GM12878 (cell line): ENCODE measurements at places on chromosomes 4 and X. TPM values are rescaled to one million over a fixed set of nuclear protein-coding genes. Genes with fewer than 3 reads are reported as not detected.

DNA sequence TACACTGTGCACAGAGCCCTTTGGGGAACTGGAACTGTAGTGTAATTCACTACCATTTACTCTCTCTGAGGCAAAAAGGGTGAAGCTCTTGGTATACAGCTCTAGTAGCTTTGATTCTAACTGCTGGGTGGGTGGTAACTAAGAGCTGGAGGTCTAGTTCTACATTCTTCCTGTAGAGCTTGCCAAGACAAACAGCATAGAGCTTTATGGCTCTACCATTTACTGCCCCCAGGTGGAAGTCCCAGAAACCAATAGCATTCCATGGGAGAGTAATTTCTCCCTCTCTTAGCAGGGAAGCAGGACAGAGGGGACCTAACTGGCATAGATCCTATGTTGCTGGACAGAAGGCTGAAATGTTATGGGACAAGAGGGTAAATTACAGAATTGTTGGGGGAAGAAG lies 26.7 kb downstream of the HDAC8 start:
- H3K27me3 ChIP-seq, result no peaks in the 10 kb centered on the region
- H3K27ac ChIP-seq, result no peak overlapping the region
- no peak for DNase-seq
- no peaks in the 10 kb centered on the region for H3K4me1 ChIP-seq

DNA sequence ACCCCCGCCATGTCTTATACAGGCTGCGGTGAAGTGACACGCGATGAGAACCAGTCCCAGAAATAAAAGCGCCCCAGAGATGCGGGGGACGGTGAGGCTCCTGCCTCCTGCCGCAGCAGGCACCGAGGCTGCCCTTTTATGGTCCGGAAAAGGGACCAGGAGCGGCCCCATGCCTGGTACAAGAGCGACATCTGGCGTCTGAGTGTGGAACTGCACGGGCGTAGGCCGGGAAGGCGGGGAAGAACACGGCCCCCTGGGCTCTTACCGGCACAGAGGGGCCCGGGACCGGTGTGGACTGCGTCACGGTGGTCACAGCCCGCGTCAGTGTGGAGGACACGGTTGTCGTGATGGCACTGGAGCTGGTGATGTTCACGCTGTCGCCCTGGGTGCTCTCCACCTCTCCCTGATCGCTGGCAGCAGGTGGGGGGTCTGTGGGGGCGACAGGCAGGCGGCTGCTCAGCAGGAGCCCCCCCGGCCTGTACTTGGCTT lies 8.9 kb upstream of the RENBP start:
- H3K4me3 ChIP-seq, result no peak overlapping the region
- H3K27ac ChIP-seq, result peak overlapping the region; percentile 37
- no peak for DNase-seq
- peaks cover 11% of the 10 kb centered on the region for H3K36me3 ChIP-seq

DNA sequence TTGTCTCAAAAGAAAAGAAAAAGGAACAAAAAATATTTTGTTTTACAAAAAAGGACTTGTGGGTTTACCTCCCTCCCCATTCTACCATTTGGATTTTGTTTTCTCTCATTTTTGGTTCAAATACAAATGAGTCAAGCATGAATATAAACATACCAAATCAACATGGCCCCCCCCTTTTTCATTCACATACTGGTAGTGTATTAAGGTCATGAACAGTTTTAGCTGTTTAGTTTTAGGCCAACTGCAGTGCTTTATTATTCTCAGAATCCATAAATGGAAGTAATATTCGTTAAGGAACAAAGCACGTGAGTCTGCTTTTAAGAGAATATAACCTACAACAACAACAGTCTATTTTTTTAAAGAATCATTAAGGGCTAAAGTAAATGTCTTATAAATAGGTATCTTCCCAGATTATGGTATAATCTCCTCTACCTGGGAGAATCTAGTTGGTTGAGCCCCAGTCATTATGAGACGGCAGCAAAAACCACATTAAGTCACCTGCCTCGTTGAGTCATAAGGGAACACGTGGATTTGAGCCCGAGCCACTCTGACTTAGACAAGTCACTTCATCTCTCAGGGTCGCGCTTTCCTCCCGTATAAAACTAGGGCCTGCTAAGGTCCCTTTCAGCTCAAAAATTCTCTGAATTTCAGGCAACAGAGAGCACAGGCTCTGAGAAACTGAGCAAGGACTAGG lies 26.7 kb downstream of the BCLAF3 start:
- no peaks in the 10 kb centered on the region for H3K27me3 ChIP-seq
- H3K4me3 ChIP-seq, result no peak overlapping the region
- H3K27ac ChIP-seq, result no peak overlapping the region
- H3K36me3 ChIP-seq, result no peaks in the 10 kb centered on the region
- no peak for DNase-seq

GRCh38 chr4:94757192-94758140 lies at the start of gene BMPR1B:
BMPR1B (plus strand) TSS chr4:94757955; CDS start chr4:95104425, 346,470 bp downstream.
- H3K27me3 ChIP-seq, result peaks cover 5% of the 10 kb centered on the region
- no peaks in the 10 kb centered on the region for H3K4me1 ChIP-seq
- no peaks in the 10 kb centered on the region for H3K36me3 ChIP-seq
- no peak within 1 kb of the TSS for H3K27ac ChIP-seq
- no peak for DNase-seq
- H3K4me3 ChIP-seq, result no peak within 1 kb of the TSS

- no peak overlapping the region for H3K4me3 ChIP-seq
- no peak for DNase-seq
- H3K27me3 ChIP-seq, result no peaks in the 10 kb centered on the region
- H3K4me1 ChIP-seq, result no peaks in the 10 kb centered on the region
- H3K36me3 ChIP-seq, result no peaks in the 10 kb centered on the region; the same call in 1 of the 2 replicates
These were observed 41.5 kb downstream of the ZNF81 start for GRCh38 chrX:47878198-47878597.

The TMEM129 gene
- 8.3 and 23.2 TPM in 2 replicates for polyA plus RNA-seq

DNA sequence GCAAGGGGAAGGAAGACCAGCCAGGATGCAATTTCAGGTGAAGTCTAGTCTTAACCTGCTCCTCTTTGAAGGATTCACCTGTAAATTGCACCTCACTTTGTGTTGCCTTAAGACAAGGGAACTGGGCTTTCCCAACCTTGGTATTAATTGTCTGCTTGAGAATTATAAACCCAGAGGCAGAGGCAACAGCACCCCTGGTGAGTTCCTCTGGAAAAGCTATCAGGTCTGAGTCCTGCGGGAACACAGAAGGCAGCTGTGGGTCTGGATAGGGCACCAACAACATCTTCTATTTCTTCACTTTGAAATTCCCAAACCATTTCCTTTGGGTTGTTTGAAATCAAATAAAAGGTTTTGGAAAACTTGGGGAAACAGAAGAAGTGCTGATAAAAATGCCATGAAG lies 109.2 kb upstream of the NPY2R start:
- H3K27me3 ChIP-seq, result no peaks in the 10 kb centered on the region
- H3K36me3 ChIP-seq, result no peaks in the 10 kb centered on the region
- no peak for DNase-seq
- no peak overlapping the region for H3K4me3 ChIP-seq
- H3K4me1 ChIP-seq, result no peaks in the 10 kb centered on the region
- H3K27ac ChIP-seq, result no peak overlapping the region

The TMSB15A gene
- not detected in 2 replicates for polyA plus RNA-seq

DNA sequence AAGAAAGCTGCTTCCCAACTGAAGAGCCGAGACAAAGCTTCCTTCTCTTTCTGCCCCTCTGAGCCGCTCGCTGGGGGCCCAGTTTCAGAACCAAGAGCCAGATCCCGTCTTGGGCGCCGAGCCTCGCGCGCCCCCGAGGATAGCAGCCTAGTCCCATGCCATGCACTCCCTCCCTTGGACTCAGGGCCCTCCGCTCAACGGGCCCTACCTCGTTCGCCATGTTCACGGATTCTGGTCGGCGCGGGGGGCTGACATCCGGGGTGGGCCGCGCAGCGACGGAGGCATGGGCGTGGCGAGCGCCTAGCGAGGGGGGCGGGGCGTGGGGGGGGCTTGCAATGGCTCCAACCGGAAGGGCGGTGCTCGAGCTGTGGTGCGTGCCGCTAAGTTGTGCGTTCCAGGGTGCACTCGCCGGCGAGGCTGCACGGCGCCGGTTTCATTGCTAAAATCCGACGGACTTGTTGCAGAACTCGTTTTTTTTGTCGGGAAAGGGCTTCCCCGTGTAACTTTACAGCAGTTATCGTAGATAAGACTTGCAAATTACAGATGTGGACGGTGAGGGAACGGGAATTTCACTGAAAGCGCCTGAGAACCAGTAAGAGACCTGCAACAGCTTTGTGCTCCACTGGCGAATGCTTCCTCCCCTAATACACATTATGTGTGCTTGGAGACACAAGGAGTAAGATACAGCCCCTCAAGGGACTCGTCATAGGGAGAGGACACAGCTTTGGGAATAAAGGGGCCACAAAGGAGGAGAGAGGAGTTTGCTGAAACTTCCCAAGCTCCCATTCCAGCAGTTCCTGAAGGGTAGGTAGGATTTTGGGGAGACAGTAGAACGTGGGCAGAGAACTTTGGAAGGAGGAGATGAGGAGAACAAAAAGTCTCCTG lies at the start of gene ADH5:
ADH5 (minus strand) TSS at position 308 of the 885 bp plus-strand sequence; CDS start at position 220, 88 bp downstream.
- H3K4me1 ChIP-seq, result no peaks in the 10 kb centered on the region
- H3K4me3 ChIP-seq, result peak within 1 kb of the TSS; percentile 90
- peak; percentile 51 for DNase-seq
- peak within 1 kb of the TSS; percentile 76 for H3K27ac ChIP-seq
- no peaks in the 10 kb centered on the region for H3K27me3 ChIP-seq
- peaks cover 3% of the 10 kb centered on the region; the same call in 1 of the 2 replicates for H3K36me3 ChIP-seq

GRCh38 chrX:140502491-140503237 lies 2.2 kb downstream of the SOX3 start:
- H3K36me3 ChIP-seq, result no peaks in the 10 kb centered on the region
- no peak overlapping the region for H3K27ac ChIP-seq
- no peak overlapping the region for H3K4me3 ChIP-seq
- DNase-seq, result no peak

The CXXC4 gene
- 5.6 and 6.4 TPM in 2 replicates for polyA plus RNA-seq

- no peak overlapping the region for H3K27ac ChIP-seq
- no peaks in the 10 kb centered on the region for H3K36me3 ChIP-seq
- H3K4me1 ChIP-seq, result no peaks in the 10 kb centered on the region
These were observed 38.7 kb downstream of the PPP1R2C start for GRCh38 chrX:42739258-42739657.

The CFAP299 gene
- not detected in 2 replicates for polyA plus RNA-seq

The NWD2 gene
- polyA plus RNA-seq, result not detected in 2 replicates

The ARAP2 gene
- 6.1 and 8.0 TPM in 2 replicates for polyA plus RNA-seq

The MAEA gene
- 63.6 and 67.1 TPM in 2 replicates for polyA plus RNA-seq

The DDX53 gene
- polyA plus RNA-seq, result not detected in 2 replicates

- peaks cover 23% of the 10 kb centered on the region for H3K36me3 ChIP-seq
- peaks cover 7% of the 10 kb centered on the region for H3K4me1 ChIP-seq
- no peak overlapping the region for H3K27ac ChIP-seq
- DNase-seq, result no peak
- no peak overlapping the region for H3K4me3 ChIP-seq
- no peaks in the 10 kb centered on the region for H3K27me3 ChIP-seq
These were observed 16.7 kb downstream of the LETM1 start for GRCh38 chr4:1839282-1839681.

DNA sequence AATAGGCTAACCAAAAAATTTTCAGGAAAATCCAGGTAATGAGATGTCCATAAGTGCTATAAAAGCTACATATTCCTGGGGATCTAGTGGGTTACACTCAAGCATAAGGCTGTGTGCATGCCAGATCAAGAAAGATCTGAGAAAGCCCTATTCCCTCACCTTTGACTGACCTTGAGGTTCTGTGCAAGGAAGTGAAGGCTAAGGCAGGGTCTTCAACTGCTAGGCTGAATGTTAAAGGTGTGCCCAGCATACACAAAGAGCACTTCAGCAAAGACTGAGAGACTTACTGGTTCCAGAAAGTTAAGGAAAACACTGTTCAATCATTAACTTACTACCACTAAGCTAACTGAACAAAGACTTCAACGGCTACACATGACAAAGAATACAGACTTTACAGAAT lies 269.7 kb downstream of the GPC3 start:
- no peaks in the 10 kb centered on the region for H3K36me3 ChIP-seq
- H3K27me3 ChIP-seq, result no peaks in the 10 kb centered on the region
- H3K27ac ChIP-seq, result no peak overlapping the region
- no peak for DNase-seq
- no peaks in the 10 kb centered on the region for H3K4me1 ChIP-seq

The ZNF185 gene
- polyA plus RNA-seq, result 0.71 and 0.90 TPM in 2 replicates

The CHST7 gene
- 8.9 and 10.3 TPM in 2 replicates for polyA plus RNA-seq

- no peaks in the 10 kb centered on the region for H3K4me1 ChIP-seq
- no peak for DNase-seq
- H3K27me3 ChIP-seq, result no peaks in the 10 kb centered on the region
These were observed 17.2 kb downstream of the TRMT44 start for GRCh38 chr4:8457646-8458252.

- H3K4me3 ChIP-seq, result no peak overlapping the region
- no peaks in the 10 kb centered on the region for H3K27me3 ChIP-seq
- DNase-seq, result no peak
- H3K36me3 ChIP-seq, result no peaks in the 10 kb centered on the region
These were observed 6.2 kb downstream of the CLCN3 start for GRCh38 chr4:169626331-169627282.

GRCh38 chrX:67351411-67351810 lies 192.4 kb upstream of the AR start:
- no peaks in the 10 kb centered on the region for H3K36me3 ChIP-seq
- H3K27ac ChIP-seq, result no peak overlapping the region
- H3K4me3 ChIP-seq, result no peak overlapping the region
- no peaks in the 10 kb centered on the region for H3K4me1 ChIP-seq

The PPA2 gene
- 286 and 303 TPM in 2 replicates for polyA plus RNA-seq

The CTAG1A gene
- not detected in 2 replicates for polyA plus RNA-seq

DNA sequence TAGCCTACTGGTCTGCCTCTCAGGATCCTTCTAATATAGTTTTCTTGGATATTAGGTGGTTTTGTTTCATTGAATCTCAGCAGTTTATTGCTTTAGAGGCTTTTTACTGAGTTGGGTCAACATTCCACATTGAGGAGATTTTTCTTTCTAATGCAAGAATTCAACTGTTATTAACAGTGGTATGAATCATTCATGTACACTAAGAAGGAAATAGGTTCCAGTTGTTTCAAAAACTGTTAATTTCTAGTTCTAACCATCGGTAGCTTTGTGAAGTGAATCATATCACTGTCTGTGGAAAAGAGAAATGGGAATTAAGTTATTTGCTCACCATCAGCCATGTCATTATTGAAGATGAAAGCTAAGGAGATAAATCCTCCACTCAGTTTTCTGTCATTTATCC lies 331.5 kb downstream of the RPA4 start:
- H3K27ac ChIP-seq, result no peak overlapping the region
- no peaks in the 10 kb centered on the region for H3K27me3 ChIP-seq
- no peaks in the 10 kb centered on the region for H3K36me3 ChIP-seq
- H3K4me1 ChIP-seq, result no peaks in the 10 kb centered on the region

The REPS2 gene
- 2.3 and 2.9 TPM in 2 replicates for polyA plus RNA-seq

The PRSS12 gene
- polyA plus RNA-seq, result 0.16 TPM in 1 of 2 replicates, not detected in the other

DNA sequence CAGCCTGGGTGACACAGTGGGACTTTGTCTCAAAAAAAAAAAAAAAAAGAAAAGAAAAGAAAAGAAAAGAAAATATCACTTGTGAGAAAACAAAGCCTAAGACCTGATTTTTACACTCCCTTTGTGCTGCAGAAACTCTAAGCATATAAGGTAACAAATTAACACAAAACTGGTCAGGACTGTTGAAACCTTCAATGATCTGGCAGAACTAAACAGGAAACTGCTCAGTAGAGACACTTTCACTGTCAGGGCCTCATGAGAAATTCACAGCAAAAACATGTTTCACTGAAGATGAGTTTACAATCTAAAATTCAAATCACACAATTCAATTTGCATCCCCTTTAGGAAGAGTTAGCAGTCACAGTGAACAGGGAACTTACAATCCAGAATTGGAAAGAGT lies 69.1 kb upstream of the HOPX start:
- H3K4me3 ChIP-seq, result no peak overlapping the region
- H3K27me3 ChIP-seq, result no peaks in the 10 kb centered on the region
- H3K36me3 ChIP-seq, result no peaks in the 10 kb centered on the region
- DNase-seq, result no peak
- H3K4me1 ChIP-seq, result no peaks in the 10 kb centered on the region

- no peak for DNase-seq
- no peak overlapping the region for H3K27ac ChIP-seq
- no peaks in the 10 kb centered on the region for H3K27me3 ChIP-seq
- H3K4me3 ChIP-seq, result no peak overlapping the region
These were observed 40.5 kb downstream of the CEP44 start for GRCh38 chr4:174324236-174324635.

The TMEM154 gene
- polyA plus RNA-seq, result 28.3 and 32.3 TPM in 2 replicates

The MAGEA1 gene
- not detected in 2 replicates for polyA plus RNA-seq
